Activated CD4-positive, alpha-beta T cell treated with anti-CD3 and anti-CD28 coated beads for 24 hours (primary cell): ENCODE measurements at places on chromosomes 5 and 9.

DNA sequence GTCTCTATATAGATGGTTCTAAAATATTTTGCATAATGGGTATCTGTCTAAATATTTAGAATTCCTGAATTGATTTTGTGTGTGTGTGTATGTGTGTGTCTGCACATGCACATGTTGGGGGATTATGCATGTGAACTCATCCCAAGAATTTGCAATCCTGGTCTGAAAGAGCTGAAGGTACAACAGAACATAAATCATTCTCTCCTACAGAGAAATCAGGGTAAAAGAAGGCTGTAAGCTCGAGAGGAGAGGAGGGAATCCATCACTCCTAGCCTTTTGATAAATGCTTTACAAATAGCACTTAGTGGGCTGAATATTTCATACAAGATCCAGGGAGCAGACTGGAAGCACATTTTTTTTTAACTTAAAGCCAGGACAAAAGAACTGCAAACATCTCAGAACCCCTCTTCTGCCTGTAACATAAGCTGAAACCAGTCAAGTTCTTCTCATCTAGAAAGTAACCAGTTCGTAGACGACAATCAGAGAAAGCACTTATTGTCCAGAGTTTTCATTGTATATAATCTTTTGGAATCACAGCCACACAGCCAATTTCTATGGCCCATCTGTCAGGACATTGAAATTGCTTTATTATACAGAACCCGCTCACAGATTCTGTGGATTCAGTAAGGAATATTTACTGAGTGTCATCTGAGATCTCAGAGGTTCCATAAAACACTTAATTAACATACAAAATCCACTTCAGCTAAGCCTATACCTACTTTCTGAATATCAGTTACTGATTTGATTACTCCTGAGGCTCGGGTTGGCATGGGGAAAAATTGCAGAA lies 541.4 kb upstream of the ZNF462 start:
- DNase-seq = no peak

GRCh38 chr5:122180146-122180712 lies 50.9 kb downstream of the ZNF474 start:
- DNase-seq = no peak

GRCh38 chr5:172503925-172504700 lies 49.8 kb upstream of the SH3PXD2B start:
- no peak for DNase-seq

GRCh38 chr5:14718778-14719177 lies 54.3 kb downstream of the OTULIN start:
- no peak for DNase-seq

DNA sequence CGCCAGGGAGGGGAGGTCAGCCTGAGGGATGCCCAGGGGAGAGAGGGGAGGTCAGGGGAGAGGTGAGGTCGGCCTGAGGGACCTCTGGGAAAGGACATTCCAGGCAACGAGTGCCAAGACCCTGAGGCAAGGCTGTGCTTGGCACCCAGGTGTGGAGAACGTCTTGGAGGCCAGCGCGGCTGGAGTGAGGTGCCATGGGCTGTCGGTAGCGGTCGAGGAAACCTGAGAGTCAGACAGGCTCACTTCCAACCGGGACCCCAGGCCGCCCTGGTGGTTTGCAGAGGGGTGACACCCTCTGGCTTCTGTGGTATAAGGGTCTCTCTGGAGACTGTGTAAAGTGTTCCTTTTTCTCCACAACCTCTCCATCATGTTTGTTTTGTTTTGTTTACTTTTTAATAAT lies 82.9 kb downstream of the CACNA1B start:
- no peak for DNase-seq

- no peak for DNase-seq
Measured at GRCh38 chr9:389758-390157, 175.1 kb downstream of the DOCK8 start.

GRCh38 chr9:89313842-89314241 lies 2.8 kb downstream of the CKS2 start:
- no peak for DNase-seq

DNA sequence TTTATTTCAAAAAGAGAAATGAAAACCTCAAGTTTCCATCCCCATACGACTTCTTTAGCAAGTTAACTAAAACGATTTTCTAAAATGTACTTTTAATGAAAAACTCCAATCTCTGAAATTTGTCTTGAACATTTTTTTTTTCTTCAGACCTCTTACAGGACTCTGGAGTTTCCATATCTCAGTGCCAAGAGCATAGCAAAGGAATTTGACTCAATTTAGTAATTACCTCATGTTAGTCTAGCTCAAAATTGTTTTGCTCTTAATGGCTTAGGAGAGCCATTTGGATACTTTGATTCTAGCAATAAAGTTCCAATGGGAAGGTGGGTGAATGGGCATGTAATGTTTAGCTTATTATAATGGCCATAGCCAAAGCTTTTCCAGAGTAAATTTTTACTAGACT lies 26.0 kb upstream of the SPATA31D4 start:
- no peak for DNase-seq

GRCh38 chr9:69393425-69393824 lies 68.4 kb downstream of the ENTREP1 start:
- no peak for DNase-seq

GRCh38 chr9:32500768-32501167 lies 25.2 kb downstream of the RIGI start:
- DNase-seq = no peak

DNA sequence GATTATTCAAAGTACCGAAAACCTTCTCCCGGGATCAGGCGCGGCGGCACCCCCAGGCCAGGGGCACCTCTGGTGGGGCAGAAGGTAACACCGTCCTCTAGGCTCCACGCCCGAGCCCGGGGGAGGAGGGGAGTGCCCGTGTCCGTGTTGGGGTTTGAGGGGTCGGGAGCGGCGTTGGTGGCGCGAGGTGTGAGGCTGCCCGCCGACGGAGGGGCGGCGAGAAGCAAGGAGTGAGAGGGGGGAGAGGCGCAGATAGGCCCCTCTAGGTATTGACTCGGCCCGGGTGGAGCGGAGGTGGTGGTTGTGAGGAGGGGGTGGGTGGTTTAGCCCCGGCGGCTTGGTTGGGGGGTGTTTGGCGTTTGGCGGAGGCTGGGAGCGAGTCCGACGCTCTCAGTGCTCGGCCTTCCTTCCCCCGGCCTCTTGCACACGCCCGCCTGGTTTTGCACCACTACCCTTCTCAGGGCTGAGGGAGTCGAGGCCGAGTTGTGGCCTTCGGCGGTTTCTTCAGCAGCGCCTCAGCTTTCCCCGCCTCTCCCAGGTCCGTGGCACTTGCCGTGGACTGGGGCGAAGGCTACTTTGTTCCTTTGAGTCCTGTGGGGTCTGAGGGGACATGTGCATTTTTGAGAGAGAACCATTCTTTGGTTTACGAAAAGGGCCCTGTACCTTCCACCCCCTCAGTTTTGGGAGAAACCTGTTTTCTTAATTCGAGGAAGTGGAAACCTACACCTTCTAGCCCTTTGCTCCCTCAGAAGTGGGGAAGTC lies 450 bp downstream of the GPBP1 start:
- DNase-seq = no peak
